Activated T-helper 9 cell treated with anti-CD3 and anti-CD28 coated beads, Interleukin-2, amount 50 U/mL, for 16 hours (primary cell): ENCODE measurements at places on chromosomes 7 and 10.

DNA sequence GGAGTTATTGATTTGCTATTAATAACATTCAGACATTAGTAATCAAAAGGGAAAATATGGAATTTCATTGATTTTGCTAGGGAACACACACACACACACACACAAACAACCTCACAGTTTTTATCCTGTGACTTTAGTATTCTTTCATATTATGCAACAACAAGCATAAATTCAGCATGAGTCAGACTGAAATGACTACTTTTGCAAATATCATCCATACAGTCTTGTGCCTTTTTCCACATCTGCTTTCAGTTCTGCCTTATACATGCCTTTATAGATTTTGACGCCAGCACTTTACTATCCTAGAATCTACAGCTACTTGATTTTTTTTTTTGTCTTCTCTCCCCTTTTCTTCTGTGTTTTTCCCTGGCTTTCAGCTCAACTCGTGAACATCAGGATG, 975.8 kb upstream of the LRRTM3 start:
- no peak for DNase-seq

- DNase-seq = no peak
Measured at GRCh38 chr7:40267583-40267982, 132.8 kb downstream of the SUGCT start.

GRCh38 chr10:118753331-118754228, 1.2 kb downstream of the CACUL1 start:
- no peak for DNase-seq

GRCh38 chr7:99679032-99679399, 780 bp downstream of the CYP3A5 start:
- DNase-seq = no peak

DNA sequence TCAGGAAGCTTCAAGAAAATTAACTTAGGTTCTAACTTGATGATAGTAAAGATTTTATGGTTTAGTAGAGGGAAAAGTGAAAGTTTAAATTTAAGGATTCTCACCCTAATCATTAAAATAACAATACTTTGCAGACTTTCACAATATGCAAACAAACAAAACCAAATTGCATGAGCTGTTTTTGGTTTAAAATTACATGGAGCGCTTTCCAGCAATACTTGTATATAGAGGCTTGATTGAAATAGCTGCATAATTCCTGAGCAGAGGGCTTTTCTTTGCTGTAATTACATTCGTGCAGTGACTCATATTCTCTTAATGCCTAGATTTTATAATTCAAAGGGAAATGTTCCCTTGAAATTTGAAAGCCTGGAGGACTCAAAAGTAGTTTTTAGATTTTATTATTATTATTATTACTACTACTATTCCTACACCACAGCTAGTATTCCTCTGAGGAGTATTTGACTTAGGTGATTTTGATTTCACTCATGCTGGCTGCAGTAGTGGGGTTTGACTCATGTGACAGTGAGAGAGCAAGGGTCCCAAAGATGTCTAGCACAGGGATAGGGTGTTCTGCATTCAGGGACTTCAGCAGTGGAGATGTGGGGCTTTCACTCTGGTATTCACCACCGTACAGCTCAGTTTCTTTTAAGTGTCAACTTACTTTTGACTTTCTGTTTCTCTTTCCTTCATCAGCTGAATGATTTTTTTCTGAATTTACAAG, 138.1 kb downstream of the ADAM22 start:
- no peak for DNase-seq

GRCh38 chr10:71241114-71241829, 28.9 kb downstream of the UNC5B start:
- no peak for DNase-seq

DNA sequence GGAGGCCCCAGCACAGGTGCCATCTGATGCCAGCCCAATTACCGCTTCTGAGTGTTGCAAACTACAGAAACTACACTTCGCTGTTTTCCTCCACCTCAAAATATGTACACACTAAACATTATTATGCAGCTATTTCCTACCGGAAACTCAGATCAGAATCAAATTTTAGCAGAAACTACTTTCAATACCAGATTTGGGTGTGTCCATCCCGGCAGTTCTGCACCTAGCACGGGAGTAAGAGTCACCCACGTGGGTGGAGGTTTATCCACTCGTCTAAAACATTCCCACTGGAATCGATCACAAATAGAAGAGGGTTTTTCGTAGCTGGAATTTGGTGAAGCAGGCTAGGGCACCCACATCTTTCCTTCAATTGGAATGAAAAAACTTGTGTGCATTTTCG, 214.4 kb upstream of the PRKCQ start:
- DNase-seq = no peak

DNA sequence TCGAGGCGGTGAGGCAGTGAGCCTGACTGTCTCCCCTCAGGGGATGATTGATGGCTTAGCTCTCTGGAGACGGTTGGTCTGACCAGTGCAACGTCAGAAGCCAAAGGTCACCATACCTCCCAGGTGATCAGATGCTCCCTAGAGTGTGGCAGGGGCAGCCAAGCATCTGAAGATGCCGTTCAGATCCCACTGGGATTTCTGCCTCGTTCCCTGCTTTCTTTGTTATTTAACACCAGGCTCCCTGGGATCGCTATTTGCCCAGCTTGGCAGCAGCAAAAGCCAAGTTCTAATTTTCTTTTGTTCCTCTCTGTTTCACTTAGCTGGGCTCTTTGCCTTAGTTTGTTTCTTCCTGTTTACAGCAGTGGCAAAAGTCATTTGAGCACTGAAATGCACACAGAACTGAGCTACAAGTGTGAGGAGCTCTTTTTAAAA, 53.5 kb upstream of the SVIL start:
- no peak for DNase-seq

DNA sequence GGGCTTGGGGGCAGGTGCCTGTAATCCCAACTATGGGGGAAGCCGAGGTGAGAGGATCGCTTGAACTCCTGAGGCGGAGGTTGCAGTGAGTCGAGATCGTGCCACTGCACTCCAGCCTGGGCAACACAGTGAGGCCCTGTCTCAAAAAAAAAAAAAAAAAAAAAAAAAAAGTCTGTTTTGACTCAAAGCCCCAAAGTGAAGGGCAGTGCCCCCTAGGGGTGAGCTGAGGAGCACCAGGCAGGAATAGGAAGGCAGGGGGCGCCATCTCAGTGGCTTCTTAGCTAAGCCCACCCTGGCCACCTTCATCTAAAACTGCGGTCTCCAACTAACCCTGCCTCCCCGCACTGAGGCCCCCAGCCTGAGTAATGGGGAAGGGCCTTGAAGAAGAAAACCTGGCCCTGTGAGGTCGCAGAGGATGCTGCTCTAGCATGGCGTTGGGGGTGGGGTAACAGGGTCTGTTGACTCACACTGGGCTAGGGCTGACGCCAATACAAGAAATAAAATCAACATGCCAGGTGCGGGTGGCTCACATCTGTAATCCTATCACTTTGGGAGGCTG, 9.8 kb downstream of the PODXL start:
- peak; percentile 18 for DNase-seq

DNA sequence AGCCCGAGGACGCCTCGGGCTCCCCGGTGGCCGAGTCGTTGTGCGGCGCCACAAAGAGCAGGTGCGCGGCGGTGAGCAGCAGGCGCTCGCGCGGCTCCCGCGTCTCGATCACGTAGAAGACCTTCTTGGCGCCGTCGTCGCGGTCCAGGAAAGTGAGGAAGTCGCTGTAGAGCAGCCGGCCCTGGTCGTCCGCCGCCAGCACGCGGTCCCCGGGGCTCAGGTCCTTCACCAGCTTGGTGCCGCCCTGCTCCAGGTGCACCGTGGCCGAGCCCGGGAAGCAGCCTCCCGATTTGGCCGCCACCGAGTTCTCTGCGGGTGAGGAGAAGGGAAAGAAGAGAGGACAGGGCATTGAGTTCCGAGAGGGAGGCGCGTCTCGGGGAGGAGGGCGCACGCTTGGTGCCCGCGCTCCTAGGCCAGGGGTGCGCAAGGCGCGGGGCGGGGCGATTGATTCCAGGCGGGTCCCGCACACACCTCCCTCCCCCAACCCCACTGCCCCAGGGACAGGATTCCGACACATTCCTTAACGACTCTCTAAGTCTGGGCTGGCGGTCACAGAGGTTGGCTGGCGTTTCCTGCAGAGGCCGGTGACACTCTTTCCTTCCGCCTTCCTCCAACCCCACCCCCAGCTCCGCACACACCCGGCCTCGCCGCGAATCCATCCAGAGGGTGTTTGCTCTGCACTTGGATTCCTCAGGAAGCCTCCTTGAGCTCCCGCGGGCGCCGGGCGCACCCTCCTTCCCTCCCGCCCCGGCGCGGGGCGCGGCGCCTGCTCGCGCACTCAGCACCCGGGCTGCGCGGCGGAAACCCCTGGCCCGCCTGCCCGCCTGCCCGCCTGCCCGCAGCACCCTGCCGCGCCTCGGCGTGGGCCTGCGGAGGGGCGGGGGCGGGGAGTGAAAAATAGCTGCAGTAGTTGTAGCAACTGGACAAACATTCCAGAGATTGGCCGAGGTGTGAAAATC, 8.6 kb downstream of the SHH start:
- no peak for DNase-seq

GRCh38 chr7:152911922-152912321, 152.4 kb downstream of the ACTR3B start:
- no peak for DNase-seq

DNA sequence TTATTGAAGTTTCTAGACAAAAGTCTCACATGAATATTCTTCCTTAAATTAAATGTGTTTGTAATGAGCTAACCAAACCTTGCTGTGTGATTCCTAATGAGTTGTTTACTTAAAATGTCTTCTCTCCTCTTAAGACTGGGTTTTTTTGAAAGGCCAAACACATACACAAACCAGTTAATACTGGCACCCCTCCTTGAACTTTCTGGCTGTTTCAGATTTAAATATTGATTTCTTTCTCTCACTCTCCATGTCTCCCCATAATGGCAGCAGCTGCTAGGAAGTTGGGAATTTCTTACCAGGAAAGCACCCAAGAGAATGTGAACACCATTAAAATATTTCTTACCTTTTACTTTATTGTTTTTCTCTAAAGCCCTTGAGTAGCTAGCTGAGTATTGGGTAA, 11.4 kb upstream of the PTN start:
- DNase-seq = no peak

DNA sequence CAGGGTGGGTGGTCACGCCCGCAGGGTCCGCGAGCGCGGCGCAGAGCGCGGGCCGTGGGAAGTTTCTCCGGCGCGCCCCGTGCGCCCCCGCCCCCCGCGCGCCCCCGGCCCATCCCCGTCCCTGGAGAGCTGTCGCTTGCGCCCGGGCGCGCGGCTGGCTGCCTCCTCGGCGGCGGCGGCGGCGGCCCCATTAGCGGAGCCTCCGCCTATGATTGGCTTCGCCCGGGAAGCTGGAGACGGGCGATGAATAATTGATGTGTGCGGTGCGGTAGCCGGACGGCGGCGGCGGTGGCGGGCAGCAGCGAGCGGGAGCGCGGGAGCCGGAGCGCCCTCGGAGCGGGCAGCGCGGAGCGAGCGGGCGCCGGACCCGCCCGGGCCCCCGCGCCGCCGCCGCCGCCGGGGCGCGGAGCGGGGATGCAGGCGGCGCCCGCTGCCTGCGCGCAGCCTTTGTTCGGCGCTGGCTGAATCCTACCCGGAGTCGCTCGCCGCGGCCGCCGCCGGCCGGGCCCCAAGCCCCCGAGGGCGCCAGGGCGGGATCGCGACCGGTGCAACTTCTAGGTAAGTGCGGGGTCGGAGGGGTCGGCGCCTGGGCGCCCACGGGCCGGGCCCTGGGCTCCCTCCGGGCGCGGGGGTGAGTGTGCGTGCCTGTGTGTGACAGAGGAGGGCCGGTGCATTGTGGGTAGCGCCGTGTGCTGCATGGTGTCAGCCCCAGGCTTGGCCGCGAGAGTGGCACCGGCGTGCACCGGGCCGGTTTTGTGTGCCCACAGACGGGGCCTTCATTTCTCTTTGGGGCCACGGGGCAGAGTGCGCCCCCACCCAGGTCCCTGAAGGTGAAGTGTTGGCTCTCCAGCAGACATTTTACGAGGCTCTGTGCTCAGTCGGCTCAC, 103.8 kb upstream of the PPIF start:
- peak; percentile 55 for DNase-seq

GRCh38 chr10:111017098-111017497, 59.7 kb upstream of the ADRA2A start:
- no peak for DNase-seq

GRCh38 chr7:44438816-44439215, 51.6 kb downstream of the NUDCD3 start:
- no peak for DNase-seq

DNA sequence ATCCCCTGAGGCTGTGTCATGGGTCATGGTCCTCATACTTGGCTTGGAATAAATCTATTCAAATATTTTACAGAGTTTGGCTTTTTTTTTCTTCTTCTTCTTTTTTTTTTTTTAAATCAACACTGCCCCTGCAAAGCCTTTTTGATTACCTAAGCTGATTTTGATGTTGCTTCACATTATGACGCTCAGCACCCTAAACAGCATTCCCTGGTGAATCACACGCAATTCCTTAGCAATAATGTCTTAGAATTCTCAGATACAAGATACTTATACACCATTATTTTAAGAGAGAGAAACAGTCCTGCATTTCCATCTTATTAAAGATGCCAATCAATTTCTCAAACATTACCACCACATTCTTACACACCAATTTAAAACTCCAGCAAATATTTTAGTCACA, 323.7 kb upstream of the IGFBP3 start:
- no peak for DNase-seq

DNA sequence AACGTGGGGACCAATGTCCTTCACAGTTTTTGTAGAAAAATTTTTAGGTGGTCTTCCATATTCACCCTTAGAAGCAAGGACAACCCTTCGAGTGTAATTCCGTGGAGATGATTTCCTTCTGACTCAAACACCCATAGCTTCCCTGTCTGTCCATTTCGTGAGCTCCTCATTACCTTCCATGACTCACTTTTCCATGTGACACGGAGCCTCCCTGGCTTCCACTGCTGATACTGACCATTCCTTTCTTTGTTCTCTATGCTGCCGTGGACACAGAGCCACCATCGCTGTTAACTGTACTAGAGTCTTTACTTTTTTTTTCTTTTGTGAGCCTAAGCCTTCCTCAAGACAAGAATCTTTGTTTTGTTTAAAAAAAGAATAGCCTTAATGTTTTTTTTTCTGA, 12.5 kb upstream of the ARMS2 start:
- no peak for DNase-seq

GRCh38 chr10:90930070-90930837, 9.4 kb upstream of the ANKRD1 start:
- no peak for DNase-seq

GRCh38 chr7:157751951-157752673, 415.3 kb downstream of the DNAJB6 start:
- no peak for DNase-seq
